ENCODE measurements at places on chromosomes 4 and X. TPM values are rescaled to one million over a fixed set of nuclear protein-coding genes. Genes with fewer than 3 reads are reported as not detected.

The HSFX2 gene
- total RNA-seq: not detected

The KCTD8 gene
- 1.1 TPM for total RNA-seq

The STATH gene
- not detected for total RNA-seq

The PPA2 gene
- 73.1 TPM for total RNA-seq

The GUCY1B1 gene
- total RNA-seq: 0.59 TPM

The LRP2BP gene
- 0.20 TPM for total RNA-seq
